Inflammatory macrophage treated with lipopolysaccharide for 4 hours (primary cell): ENCODE measurements at places on chromosomes 3 and 15.

- DNase-seq: no peak
Measured at GRCh38 chr15:37104424-37104981, 4.2 kb upstream of the MEIS2 start.

DNA sequence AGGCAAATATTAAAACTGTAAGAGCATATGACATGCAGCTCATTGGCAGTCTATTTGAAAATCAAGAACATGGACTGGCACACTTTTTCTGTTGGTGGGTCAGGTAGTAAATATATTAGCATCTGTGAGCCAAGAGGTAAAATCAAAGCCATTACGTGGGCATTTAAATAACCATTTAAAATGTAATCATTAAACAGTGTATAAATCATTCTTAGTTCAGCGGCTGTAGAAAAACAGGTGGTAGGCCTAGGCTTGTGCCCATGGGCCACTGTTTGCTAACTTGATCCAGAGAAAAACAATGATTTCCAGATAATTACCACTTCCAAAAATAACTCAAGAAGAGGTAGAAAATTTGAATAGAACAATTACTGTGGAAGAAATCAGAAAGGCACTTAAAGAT, 105.1 kb downstream of the CHST2 start:
- DNase-seq: no peak

- DNase-seq: no peak
Measured at GRCh38 chr15:63992300-63992699, 54.0 kb downstream of the DAPK2 start.

GRCh38 chr3:40736943-40737342, 212.2 kb downstream of the ZNF621 start:
- DNase-seq: no peak

DNA sequence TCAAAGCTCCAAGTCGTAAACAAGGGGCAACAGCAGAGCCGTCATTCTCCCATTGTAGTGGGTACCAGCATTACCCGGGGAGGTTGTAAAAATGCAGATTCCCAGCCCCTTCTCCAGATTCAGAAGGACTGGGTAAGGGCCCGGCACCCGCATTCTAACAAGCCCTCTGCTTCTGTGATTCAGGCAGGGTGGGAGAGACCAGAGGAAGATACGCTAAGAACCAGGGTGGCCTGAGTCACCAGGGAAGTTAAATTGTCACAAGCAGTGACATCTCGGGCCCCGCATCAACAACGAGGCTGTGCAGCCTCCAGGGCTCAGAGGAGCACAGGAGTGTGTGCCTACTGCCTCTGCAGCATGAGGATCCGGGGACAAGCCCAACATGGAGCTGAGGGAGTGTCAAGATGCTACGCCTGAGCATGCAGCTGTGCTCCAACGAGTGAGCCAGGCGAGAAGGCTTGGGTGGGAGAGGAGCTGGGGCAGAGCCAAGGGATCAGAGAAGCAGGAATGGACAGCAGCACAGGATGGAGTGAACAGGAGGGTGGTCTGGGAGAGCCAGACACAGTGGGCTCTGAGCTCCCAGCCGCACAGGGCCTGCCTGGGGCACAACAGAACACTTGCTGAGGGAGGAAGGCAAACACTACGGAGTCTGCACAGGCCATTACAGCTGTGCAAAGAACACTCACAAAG, 68.5 kb downstream of the CPN2 start:
- peak; percentile 18 for DNase-seq

GRCh38 chr3:135218782-135219181, 423.7 kb downstream of the EPHB1 start:
- no peak for DNase-seq

DNA sequence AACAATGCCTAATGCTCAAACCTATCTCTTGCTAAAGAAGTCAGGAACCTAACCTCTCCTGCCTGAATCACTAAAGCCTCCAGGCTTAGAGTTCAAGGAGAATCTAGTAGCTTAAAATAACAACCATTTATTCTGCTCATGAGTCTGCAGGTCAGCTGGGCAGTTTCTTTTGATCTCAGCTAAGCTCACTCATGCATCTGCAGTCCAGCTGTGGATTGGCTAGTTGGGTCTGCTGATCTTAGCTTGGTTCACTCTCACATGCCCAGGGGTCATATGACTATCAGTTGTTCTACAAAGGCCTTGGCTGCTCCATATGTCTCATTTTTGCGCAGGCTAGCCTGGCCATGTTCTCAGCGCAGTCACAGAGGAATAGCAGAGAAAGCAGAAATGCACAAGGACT, 109.2 kb upstream of the STT3B start:
- DNase-seq: no peak

- DNase-seq: peak; percentile 64
Measured at GRCh38 chr3:149621218-149622005, 36.4 kb downstream of the WWTR1 start.

DNA sequence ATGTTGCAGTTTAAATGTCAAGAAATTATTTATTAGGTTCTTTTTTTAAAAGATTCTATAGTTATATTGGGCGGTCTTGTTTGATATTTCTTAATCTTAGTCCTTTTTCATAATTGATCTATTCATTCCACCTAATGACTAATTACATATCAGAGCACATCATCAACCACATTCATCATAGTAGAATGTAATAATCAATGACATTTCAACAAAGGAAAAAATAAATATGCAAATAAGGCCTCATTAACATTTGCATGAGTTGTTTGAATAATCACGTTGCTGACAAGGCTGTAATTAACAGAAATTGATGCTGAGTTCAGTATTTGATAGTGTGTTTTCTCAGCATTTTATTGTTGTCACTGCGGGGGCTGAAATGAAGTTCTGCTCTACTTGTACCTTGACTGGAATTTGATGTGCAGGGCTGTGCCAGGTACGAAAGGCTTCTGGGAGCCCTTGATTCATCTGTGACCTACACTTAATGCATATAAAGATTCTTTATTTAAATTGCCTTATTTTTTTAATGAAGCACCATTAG, 215.7 kb downstream of the TCF12 start:
- DNase-seq: no peak

- DNase-seq: no peak
Measured at GRCh38 chr3:151924753-151925152, 51.3 kb downstream of the SUCNR1 start.

DNA sequence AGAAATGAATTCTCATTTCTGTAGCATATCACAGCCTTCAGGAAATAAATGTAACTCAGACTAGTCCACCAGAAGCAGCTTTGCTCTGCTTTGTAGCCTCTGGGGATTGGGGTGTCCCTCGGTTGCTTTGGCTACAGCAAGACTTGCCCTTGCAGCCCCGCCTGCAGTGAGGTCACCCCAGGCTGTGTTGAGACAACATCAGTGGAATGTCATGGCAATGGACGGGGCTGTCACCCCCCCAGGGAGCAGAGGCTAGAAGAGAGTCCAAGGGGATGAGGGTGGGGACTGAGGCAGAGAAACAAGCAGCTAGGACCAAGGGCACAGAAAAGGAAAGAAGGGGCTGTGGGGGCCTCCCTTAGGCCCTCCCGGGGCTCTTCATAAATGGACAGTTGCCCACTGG, 854 bp downstream of the CLEC3B start:
- DNase-seq: no peak

DNA sequence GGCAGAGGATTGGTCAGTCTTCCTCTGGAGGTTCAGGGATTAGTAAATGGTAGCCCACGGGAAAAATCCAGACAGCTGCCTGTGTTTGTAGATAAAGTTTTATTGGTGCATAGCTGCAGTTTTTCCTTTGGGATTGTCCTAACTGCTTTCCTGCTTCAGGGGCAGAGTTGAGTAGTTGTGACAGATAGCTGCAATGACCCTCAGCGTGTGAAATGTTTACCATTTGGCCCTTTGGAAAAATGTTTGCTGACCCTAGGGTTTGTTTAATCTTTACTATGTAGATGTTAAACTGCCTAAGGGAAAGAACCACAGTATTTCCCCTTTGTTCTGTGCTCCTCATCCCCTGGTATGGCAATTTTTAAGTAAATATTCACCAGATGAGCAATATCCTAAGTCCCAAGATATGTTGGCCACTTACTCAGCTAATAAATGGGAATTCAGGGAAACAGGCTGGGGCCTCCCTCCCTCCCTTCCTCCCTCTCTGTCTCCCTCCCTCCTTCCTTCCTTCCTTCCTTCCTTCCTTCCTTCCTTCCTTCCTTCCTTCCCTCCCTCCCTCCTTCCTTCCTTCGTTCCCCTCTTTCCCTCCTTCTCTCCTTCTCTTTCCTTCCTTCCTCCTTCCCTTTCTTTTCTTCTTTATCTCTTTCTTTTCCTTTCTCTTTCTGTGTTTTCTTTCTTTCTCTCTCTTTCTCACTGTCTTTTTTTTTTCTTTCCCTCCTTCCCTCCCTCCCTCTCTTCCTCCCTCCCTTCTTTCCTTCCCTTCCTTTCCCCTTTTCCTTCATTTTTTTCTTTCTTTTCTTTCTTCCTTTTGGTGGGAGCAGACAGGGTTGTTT, 234.6 kb upstream of the BHLHE40 start:
- DNase-seq: no peak
